Right atrium auricular region (tissue), 2 donors: ENCODE measurements at places on chromosomes 16 and 17.
A peak's percentile ranks its signal among the peaks of the same experiment; 100 is the strongest.

GRCh38 chr16:721765-722540, 1.0 kb downstream of the ANTKMT start:
- H3K27ac ChIP-seq, result peak overlapping the region; percentile 92
- H3K4me1 ChIP-seq, result peaks cover 43% of the 10 kb centered on the region
- H3K27me3 ChIP-seq, result no peaks in the 10 kb centered on the region
- H3K4me3 ChIP-seq, result peak overlapping the region; percentile 65
- no peak for DNase-seq
- no peaks in the 10 kb centered on the region for H3K36me3 ChIP-seq

DNA sequence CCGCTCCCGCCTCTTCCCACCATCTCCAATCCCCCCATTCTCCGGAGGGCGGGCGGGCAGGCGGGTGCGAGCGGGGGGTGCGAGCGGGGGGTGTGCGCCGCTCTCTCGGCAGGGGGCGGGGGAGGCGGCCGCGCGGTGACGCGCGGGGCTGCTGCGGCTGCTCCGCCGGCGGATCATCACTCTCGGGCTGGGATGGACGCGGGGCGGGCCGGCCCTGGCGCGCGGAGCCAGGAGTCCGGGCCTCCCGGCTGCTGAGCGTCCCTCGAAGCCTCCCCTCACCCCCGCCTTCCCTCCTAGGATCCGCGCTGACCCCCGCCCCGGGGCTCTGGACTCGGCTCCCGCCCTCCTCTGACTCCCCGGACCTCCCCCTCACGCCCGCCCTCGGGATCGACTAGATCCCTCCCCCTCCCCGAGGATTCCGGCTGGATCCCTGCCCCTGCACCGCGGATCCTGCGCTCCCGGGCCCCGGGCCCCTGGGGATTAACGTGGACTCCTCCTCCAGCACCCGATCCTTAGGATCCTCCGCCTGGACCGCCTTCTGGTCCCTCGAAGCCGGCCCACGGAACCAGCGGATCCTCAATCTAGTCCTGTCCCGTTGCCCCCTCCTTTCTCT, 946 bp upstream of the TMEM256 start:
- peak overlapping the region; percentile 74 for H3K4me3 ChIP-seq
- no peaks in the 10 kb centered on the region for H3K27me3 ChIP-seq
- peak; percentile 64 for DNase-seq
- peaks cover 27% of the 10 kb centered on the region for H3K4me1 ChIP-seq

DNA sequence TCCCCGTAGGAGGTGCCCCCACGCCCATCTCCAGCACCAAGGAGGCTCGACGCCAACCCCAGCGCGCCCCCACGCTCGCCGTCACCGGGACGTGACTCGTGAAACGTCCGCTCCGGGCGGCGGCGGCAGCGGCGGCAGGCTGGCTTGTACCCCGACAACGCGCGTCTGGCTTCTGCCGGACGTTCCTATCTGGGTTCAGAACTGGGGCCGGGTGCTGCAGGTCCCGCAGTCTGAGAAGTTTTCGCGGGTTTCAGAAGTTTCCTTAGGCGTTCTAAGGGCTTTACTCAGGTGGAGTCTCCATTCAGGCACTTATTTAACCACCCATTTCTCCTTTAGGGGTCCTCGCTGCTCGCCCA, 672 bp upstream of the ALKBH5 start:
- H3K4me1 ChIP-seq, result peaks cover 47% of the 10 kb centered on the region
- H3K27ac ChIP-seq, result peak overlapping the region; percentile 94
- peak; percentile 85 for DNase-seq
- H3K4me3 ChIP-seq, result peak overlapping the region; percentile 85
- H3K36me3 ChIP-seq, result no peaks in the 10 kb centered on the region

GRCh38 chr16:22323173-22323958, 26.2 kb downstream of the POLR3E start:
- DNase-seq, result no peak
- H3K4me1 ChIP-seq, result peaks cover 4% of the 10 kb centered on the region
- H3K36me3 ChIP-seq, result peaks cover 92% of the 10 kb centered on the region
- no peak overlapping the region for H3K27ac ChIP-seq
- no peak overlapping the region for H3K4me3 ChIP-seq

DNA sequence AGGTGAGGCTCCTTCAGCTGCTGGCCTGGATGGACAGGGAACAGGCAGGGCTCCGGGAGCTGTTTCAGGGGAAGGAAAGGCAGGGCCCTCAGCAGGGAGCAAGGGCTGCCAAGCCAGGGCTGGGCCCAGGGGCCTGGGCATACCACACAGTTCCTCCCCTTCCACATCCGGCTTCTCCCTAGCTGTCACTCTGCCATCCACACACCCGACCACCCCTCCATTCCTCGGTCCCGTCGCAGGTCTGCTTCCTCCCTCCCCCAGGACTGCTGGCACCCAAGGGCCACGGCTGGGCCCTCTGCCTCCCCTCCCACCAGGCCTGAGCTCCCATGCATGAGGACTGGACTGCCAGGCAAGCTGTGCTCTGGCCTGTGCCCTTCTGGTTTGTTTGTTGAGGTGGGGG, 24.0 kb downstream of the CDIP1 start:
- H3K4me3 ChIP-seq, result no peak overlapping the region
- peaks cover 56% of the 10 kb centered on the region for H3K4me1 ChIP-seq
- DNase-seq, result no peak
- peaks cover 33% of the 10 kb centered on the region for H3K36me3 ChIP-seq

DNA sequence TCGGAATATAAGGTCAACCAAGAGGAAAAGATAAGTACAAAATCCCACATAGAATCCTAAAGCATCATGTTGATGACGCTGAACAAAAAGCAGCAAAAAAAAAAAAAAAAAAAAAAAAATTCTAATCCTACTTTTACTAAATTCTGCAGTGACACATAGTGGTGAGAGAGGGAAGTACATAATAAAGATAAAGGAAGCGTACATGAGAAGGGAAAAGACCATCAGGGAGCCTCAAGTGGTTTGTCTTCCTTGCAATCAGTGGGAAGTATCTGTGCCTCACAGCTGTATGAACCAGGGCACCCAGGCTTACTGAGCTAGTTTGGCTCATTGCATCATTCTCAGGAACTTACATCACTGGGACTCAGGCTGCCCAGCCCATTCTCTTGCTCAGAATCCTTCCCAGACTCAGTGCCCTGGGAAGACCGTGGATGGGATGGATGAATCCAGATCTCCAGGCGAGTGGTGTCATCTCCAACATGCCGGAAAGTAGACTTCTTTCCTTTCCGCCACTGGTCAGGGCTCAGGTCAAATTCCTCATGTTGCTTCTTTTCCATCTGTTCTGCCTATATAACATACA, 21.2 kb downstream of the SMG6 start:
- no peak overlapping the region for H3K4me3 ChIP-seq
- no peak overlapping the region for H3K27ac ChIP-seq
- H3K36me3 ChIP-seq, result peaks cover 66% of the 10 kb centered on the region
- no peak for DNase-seq
- H3K4me1 ChIP-seq, result no peaks in the 10 kb centered on the region
